ENCODE measurements at places on chromosomes 6 and 20.

- DNase-seq, result no peak
Measured at GRCh38 chr6:108606250-108606690, 45.6 kb downstream of the FOXO3 start.

GRCh38 chr6:87504441-87504840 lies 31.7 kb downstream of the SLC35A1 start:
- no peak for DNase-seq

DNA sequence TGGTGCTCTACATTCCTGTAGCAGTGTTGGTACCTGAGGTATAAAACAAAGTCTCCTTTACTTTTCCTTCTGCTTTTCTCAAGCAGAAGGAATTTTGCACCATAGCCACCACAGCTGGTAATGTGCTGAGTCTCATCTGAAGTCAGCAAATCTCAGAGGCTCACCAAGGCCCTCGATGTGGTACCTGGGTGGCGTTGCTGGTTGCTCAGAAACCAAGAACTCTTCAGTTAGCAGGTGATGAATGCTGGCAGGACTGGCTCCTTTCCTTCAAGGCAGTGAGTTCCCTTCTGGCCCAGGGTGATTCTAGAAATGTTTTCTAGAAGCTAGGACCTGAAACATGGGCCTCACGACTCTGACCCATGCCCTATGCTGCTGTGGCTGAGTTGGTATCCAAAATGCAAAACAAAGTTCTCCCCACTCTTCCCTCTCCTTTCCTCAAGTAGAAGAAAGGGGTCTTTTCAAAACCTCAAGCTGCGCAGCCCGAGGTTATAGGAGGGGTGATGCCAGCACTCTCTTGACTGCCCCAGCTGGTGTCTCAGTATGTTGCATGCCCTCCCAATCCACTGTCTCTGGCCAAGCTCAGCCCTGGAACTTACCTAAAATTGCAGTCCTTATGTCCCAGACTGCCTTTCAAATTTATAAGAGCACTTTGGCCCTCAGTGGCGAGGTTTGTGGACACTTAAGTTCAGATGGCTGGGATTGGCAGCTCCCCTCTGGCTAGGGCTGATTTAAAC lies 592.3 kb downstream of the FRK start:
- no peak for DNase-seq

DNA sequence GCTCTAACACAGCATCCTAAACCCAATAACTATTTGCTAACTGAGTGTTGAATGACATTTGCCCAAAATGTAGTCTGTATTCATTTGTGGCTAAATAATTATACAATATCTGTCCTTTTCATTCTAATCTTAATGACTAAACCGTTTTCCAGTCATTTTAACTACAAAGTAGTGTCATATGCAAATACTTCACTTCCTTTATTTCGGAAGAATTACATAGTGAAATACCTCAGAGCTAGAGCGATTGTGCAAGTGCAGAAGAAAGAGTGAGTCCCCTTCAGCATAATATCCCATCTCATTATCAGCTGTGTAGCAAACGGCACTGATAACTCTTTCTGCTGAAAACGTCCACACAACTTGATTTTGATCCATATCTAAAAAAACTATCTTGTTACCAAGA lies 66.2 kb downstream of the ROS1 start:
- DNase-seq, result no peak

DNA sequence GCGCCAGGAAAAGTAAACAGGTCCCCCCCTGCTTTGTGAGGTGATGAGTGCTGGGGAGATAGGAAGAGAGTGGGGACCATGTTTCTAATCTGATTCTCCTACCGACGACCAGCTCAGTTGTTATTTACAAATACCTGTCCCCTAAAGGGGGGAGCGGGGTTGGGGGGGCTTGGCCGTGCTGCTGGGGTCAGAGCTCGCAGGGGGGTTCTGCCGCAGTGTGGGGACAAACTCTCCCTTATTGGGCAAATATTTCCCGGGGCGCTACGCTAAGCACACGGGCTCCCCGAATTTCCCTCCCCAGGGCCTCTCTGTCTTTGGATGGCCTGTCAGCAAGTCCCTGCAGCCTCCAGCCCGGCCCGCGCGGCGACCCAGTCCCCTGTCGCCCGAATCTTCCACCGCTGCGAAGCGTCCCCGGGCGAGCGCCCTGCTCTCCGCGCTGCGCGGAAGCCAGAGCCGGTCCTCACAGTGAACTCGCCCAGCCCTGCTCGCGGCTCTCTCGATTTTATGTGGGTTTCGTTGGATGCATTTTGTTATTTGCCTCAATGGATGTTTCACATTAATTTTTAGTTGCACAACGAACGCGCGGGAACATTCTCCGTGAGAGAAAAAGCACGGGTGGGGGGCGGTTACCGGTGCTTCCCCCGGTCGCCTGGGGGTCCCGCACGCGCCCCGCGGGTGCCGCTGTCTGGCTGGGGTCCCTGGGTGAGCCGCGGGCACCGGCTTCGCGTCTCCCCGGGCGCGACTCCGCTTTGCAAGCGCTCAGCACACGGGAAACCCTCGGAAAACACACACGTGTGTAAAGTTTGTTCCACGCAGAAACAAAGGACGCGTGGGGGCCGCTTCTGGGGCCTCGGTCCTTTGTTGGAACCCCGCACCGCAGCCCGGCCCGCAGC lies 1.5 kb upstream of the STX16 start:
- DNase-seq, result peak; percentile 75

GRCh38 chr20:37337208-37337991 lies 8.5 kb upstream of the SRC start:
- DNase-seq, result no peak

GRCh38 chr6:13873288-13874190 lies 51.2 kb upstream of the RNF182 start:
- peak; percentile 91 for DNase-seq

GRCh38 chr6:58290177-58290576 lies 972.7 kb downstream of the PRIM2 start:
- DNase-seq, result no peak

DNA sequence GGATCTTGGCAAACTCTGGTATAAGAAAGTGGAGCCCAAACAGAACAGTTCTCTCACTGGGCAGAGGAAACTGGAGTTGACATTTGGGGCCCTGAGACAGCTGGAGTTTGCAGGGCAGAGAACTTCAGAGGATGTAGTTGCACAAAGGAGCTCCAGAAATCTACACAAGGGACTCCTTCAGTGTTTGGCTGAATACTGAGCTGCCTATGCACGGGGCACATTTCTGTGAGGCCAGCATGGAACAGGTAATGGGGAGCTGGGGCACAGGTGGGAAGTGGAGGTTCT lies 169.3 kb downstream of the ANKRD60 start:
- DNase-seq, result no peak

GRCh38 chr6:3819161-3820110 lies 29.7 kb upstream of the FAM50B start:
- DNase-seq, result no peak

GRCh38 chr6:109580519-109580918 lies 97.5 kb upstream of the ZBTB24 start:
- DNase-seq, result no peak

- DNase-seq, result no peak
Measured at GRCh38 chr20:57289391-57290177, 23.1 kb upstream of the BMP7 start.

DNA sequence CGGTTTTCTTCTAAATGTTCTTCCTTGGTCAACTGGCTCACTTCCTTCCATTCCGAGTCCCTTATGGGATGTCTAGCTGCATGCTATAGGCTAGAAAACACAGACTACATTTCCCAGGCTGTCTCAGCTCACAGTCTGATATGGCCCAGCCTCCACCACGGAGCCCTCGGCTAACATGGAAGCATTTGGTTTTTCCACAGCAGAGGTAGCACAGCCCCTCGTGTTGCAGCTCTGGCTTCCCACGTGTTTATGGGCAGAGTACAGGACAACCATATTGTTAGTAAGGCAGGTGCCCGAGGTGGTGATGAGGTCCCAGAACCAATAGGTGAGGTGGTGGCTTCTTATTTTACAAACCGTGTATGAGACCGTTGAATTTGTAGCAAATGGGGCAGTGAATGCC lies 8.7 kb downstream of the GPLD1 start:
- no peak for DNase-seq

All from NCI-H1417 (cell line).